HAP-1 (cell line): ENCODE measurements at places on chromosomes 1 and 21.

DNA sequence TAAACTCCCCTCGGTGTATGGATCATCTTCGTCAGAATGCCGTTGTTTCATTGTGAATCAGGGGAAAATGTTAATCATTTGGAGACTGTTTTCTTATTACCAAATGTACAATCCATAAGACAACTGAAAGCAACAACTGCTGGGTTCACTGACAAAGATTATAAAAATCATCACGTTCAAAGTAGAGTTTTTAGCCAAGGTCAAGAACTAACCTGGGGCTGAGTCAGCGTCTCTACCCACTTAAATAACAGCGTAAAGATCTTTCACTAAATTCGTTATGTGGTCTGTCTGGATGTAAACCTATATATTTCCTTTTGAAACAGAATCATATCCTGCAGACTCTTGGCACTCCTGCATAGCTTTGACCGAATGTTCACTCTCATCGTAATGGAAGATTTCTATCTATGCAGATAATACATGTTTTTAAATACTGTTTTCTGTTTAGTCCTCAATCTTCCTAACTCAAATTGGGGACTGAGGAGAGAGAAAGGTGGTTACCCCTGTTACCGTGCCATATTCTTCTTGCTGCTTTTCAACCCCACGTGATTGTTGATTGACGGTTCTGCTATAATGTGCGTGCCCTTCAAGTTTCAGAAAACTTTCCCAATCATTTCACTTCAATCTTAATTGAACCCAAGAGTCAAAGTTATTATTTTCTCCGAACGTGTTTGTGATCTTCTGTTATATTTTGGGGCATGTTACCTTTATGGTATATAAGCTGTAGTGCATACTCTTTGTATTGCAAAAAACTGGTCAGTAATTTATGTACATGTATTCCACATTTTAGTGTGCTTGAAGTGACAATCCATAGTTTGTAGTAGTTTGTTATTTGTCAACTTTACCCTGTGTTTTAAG lies 15.6 kb upstream of the NCMAP start:
- no peak for DNase-seq

GRCh38 chr1:165454091-165454610 lies 9.2 kb upstream of the RXRG start:
- DNase-seq, result no peak

GRCh38 chr1:94646786-94647555 lies 105.4 kb upstream of the F3 start:
- DNase-seq, result no peak

DNA sequence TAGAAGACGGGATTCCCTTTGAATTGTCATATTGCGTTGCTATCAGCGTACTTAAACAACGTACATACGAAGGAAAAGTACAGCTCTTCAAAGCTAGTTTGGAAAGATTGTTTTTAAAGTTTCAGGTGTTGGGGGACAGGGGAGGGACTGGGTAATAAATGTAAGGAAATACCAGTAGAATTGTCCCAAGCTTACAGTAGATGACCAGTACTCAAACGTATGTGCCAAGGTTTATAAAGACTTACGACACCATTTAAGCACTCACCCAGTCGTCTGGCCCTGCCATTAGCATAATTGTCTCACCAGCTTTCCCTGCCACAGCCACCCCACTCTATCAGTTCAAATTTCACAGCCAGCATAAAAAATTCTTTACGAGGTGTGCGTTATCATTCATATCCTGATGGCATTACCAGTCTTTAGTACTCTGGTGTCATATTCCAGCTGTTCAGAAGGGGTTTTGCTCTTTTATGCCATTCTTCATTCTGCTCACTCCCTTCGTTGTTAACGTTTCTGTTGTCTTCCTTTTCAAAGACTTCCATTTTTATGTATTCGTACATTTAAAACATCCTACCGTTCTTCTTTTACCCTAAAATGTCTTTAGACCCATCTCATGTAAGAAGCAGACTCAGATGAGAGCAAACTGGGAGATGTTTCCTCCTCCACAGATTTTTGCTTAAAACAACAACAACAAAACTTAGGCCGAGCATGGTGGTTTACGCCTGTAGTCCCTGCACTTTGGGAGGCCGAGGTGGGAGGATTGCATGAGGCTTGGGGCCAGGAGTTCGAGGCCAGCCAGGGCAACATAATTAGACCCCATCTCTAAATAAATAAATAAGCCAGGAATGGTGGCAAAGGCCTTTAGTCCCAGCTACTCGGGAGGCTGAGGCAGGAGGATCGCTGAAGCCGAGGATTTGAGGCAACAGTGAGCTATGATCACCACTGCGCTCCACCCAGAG lies 1.0 kb upstream of the HP1BP3 start:
- DNase-seq, result peak; percentile 29

DNA sequence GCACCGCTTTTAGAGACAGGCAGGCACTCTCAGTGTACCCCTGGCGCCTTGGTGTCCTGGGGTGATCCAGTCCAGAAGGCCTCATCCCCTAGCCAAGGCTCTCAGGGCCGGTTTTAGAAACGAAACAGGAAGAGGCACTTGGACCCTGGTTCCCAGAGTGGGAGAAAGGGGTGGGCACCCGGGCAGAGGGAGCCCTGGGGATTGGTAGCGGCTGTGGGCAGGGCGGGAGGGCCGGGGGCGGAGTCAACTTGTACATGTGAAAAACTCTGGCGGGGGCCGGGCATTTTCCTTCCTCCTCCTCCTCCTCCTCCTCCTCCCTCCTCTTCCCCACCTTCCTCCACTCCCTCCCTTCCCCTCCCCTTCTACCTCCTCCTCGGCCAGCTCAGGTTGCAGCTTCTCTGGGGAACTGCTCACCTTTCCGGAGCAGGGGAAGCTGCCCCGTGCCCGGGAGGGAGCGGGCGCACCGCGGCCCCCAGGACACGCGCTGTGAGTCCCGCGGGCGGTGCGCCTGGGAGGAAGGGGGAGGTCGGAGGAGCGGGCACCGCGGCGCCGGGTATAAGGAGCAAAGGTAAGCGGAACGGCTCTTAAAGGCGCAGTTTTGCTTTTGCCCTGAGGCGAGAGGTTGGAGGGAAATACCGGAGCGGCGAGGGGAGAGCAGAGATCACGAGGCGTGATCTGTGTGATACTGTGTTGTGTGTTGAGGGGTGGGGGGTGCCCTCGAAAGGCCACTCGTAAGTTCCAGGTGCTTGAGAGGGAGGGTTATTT lies at the start of gene CDK18:
Gene CDK18, plus strand, starts transcription at position 359 of the 765 bp plus-strand sequence. CDS start 18,499 bp downstream, outside the sequence.
- peak; percentile 83 for DNase-seq

GRCh38 chr1:227949341-227949921 lies 1.7 kb upstream of the WNT9A start:
- DNase-seq, result no peak
